ENCODE measurements at places on chromosomes 7 and 10.

DNA sequence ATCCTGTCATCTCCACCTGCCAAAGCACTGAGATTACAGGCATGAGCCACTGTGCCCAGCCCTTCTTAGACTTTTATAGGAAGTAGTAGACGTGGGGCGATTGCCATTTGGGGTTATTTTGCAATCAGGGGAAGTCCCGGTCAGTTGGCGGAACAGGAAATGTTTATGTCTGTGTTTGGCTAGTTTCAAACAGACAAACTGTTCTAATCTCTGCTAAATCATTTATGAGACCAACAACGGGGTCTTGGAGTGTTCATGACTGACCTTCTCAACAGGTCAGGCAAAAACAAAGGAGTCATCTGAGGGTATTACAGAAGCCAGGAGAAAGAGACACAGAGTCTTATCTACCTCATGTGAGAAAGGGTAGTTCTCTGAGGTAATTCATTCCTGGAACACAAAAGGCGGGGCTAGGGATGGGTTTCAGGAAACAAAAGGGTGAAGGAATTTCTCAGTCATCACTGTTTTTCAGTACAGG, 6.6 kb upstream of the TPK1 start:
- DNase-seq: peak; percentile 67

DNA sequence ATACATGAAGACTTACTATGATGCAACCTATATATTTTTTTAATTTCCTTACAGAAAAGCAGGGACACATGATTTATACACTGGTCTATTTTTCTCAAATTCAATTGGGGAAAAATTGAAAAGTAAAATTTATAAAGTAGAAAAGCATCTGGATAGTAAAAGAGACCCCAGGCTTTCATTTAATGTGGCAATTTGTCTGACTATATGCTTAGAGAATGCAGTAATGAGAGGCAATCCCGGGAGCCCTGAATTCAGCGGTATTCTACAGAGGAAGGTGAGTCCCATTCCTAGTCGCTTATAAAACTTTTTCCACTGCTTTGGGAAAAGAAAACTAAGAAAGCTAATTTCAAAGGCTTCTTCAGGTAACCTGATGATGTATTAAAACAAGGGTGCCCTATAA, 167.1 kb downstream of the SEMA3D start:
- no peak for DNase-seq

DNA sequence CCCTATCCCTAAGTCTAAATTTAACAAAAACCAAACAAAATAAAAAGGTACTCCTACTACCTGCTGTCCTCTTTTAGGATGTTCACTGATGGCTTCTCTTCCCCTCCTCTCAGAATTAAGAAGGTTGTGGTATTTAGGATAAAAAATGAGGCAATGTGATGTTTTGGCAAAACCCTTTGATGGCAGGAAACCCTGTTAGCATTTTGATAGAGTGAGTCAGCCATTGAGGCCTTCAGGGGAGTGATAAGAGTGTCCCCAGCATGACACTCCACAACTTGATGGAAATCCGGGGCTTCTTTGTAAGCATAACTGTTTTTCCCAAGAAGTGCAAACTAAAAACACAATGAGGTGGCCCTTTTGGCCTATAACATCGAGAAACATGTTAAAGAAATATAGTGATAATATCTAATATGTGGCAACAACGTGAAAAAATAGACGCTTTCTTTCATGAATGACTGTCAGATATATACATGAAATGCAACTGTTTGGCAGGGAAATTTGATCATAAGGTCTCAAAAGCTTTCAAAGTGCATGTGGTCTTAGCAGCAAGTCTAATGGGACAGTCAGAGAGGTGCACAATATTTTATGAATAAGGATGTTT, 55.0 kb downstream of the PRTFDC1 start:
- DNase-seq: no peak

DNA sequence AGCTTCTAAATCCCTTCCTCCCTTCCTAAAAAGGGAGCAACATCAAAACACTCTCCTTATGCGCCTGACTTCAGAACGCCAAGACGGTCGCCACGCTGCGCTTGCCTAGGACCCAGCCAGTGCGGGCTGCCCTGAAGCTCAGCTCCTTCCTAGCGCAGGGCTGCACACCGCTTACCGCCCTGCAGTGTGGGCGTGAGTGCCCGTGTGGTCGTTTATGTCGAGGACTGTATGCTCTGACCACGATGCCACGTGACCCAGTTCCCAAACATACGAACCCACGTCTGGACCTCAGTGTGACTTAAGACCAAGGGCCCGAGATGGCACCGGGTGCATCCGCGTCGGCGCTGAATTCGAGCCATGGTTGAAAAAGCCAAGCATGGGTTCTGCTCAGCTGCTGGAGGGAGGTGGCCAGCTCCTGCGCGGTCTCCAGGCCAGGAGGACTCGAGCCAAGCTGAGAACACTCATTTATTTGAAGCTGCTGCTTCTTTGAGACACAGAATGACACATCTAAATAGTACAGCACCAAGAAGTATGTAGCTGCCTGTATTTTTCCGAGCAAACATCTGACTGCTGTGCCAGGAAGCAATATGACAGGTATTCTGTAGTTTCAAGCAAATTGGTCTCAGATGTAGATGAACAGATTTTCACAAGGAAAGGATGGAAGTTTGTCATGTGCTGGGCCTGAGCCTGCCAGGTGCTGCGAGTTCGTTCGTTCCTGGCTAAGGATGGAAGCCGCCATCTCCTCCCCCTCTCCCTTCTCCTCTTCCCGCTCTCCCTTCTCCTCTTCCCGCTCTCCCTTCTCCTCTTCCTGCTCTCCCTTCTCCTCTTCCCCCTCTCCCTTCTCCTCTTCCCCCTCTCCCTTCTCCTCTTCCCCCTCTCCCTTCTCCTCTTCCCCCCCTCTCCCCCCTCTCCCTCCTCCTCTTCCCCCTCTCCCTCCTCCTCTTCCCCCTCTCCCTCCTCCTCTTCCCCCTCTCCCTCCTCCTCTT, 184.7 kb downstream of the EBF3 start:
- DNase-seq: no peak

- no peak for DNase-seq
Measured at GRCh38 chr7:43077732-43078391, 34.6 kb upstream of the HECW1 start.

DNA sequence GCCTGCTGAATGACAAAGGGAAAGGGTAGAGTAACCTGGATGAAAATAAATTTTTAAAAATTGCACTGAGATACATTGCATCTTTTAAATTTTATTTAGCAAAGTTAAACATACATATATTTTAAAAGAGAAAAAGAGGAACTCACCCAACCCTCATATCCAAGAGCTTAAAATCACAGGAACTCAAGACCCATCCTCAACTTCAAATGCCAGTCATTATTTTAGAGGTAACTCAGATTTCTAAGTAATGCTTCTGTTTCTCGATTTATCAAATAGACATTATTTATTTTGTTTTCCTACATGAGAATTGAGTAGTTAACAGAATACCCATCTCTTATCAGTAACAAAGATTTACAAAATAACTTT, 32.4 kb upstream of the KMT2E start:
- no peak for DNase-seq

- no peak for DNase-seq
Measured at GRCh38 chr10:955127-955819, 23.8 kb upstream of the LARP4B start.

- DNase-seq: no peak
Measured at GRCh38 chr10:9869606-9870176, 1148.0 kb upstream of the CELF2 start.

DNA sequence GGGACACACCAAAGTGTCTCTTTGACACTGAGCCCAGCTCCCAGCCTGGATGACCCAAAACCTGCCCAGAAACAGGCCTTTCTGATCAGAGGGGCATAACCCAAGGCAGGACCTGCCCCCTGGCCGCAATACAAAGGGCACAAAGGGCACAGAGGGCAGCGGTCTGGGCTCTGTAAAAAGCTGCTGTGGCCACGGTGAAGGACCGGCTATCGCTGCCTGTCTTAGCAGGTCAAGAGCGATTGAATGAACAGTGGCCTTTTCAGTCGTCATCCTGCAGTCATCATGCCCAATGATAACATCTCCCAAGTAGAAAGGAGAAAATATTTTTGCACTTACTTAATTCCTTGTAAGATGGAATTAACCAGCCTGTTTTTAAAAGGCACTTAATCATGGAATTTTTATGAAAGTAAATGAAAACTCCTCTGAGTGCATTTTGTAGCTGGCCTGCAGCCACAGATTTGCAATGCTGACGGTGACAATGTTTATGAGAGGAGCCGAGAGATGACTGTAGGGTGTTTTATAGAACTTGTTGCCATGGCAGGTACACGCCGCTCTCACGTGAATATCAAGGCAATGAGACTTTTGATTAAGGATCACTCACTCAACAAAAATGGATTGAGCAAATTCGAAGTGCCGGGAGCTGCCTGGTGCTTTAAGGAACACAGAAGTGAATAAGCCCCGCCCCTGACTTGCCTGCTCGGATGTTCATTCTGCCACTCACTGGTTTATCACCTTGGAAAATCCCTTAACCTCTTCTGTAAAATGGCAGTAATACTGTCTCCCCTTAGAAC, 47.3 kb upstream of the BHLHA15 start:
- DNase-seq: no peak

DNA sequence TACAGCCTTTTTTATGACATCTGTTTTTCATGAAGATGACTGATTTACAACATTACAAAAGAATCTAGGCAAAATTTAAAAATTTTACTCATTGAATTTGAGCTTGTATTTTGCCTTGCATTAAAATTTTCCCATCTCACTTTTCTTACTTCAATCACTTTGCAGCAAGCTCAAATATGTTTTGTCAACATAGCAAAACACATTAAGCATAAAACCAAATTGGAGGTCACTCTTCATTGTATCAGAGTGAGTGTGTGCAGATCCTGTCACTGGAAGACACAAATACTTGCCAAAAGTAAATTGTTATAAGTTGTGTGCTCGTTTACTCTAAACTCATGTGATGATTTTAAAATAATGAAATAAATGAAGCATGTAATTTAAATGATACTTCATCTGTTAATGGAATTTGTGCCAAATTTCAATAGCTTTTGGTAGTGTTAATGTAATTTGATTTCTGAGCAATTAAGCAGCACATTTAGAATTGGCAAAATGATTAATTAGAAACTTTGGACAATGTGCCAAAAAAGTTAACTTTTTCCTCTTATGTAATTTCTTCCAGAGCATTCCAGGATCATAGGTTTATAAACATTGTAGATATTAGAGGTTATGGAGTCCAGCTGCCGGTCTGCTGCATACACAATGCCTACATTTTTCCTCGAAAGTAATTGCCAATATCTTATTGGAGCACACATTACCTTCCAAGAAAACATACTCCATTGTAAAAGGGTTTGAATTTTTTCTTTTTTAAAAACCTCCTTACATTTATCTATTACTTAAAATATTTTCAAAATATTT, 1078.2 kb upstream of the LRRTM3 start:
- no peak for DNase-seq
